Activated T-cell treated with anti-CD3 and anti-CD28 coated beads for 1 hour (primary cell): ENCODE measurements at places on chromosomes 11 and 22.

- DNase-seq = no peak
These were observed at the start of gene OR4X2 for GRCh38 chr11:48244804-48245203. TSS of gene OR4X2 (plus strand) at chr11:48245104. CDS start at chr11:48245104, 0 bp downstream.

GRCh38 chr11:108125096-108125495, 3.7 kb downstream of the ACAT1 start:
- no peak for DNase-seq

GRCh38 chr11:36702330-36703054, 104.5 kb upstream of the RAG2 start:
- no peak for DNase-seq

DNA sequence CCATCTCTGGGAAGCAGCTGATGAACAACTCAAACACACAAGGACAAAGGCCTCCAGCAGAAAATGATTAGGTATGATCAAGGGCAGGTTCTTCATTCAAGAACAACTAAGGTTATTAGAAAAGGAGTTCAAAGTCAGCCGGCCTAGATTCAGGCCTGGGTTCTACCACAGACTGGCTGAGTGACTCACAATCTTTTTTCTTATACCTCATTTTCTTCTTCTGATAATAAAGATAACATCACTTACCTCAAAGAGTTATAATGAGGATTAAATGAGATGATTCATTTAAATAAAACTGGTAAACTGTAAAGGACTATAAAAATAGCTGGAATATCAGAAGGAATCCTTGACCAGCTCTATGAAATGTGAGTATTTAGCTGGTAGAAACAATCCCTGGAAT, 49.3 kb upstream of the PPP2R1B start:
- DNase-seq = no peak

DNA sequence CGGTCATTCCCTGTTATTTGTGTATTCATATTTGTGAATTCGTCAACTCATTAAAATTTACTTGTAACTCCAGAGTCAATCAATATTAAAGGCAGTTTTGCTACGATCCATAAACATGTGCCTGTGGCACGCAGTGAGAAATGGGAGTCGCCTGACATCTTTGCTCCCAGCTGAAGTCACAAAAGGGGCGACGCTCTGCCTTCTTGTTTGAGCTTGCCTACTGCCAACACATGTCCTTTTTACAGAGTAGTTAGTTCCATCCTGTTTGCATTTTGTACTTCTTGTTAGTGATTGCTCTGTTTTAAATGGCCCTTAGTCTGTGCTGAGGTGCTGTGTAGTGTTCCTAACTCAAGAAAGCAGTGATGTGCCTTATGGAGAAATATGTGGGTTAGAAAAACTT, 305.3 kb downstream of the ETS1 start:
- DNase-seq = no peak

DNA sequence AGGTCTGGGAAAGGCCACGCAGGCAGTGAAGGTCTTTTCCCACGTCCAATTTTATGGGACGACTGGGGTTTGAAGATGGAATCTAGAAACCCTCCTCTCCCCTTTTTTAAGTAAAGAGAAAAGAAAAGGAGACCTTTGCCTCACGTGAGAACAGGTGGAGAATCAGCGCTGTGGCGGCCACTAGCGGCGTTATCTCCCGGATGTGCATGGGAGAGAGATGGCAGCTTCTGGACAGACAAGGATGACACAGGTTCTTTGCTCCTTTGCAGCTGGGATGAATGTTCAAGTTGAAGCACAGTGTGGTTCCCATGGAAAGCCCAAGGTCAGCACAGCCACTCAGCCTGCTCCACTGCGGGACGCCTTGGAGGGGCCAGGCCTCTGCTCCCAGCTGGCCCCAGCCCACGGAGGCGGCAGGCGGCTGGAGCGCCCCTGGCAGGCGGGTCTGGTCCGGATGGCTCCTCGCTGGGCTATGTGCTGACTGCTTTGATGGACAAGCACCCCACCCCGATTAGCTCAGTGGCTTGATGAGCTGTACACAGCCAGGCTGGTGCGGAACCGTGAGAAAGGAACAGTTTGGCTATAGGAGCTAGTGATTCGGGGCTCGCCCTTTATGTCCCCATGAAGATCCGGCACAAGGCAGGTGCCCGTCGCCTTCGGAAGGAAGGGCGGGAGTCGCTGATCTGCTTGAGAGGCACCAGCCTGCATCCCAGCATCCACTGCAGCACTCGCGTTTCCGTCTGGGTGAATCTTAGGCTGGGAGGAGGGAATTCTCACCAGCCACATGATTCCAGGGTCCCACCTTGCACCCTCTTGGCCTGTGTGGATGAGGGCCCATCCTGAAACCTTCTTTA, 14.5 kb upstream of the BID start:
- DNase-seq = no peak

- DNase-seq = no peak
These were observed 44.7 kb upstream of the SEPTIN5 start for GRCh38 chr22:19669570-19669969.

- DNase-seq = no peak
These were observed 112.4 kb downstream of the LDLRAD3 start for GRCh38 chr11:36056160-36056751.

DNA sequence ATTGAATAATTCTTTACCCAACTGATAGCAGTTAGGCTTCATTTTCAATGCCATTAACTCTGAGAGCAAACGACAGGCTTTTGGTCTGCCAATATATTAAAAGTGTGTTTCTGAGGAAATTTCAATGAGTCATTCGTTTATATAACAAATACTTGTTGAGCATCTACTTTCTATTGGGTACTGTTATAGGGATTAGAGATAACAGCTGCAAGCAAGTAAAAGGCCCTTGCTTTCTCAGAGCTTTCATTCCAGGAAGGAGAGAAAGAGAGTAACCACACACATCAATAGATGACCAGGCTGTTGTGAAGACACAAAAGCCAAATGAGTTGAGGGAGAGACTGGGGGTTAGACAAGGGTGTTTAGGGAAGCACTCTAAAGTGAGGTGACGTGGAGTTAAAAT, 35.7 kb downstream of the CD44 start:
- DNase-seq = no peak

DNA sequence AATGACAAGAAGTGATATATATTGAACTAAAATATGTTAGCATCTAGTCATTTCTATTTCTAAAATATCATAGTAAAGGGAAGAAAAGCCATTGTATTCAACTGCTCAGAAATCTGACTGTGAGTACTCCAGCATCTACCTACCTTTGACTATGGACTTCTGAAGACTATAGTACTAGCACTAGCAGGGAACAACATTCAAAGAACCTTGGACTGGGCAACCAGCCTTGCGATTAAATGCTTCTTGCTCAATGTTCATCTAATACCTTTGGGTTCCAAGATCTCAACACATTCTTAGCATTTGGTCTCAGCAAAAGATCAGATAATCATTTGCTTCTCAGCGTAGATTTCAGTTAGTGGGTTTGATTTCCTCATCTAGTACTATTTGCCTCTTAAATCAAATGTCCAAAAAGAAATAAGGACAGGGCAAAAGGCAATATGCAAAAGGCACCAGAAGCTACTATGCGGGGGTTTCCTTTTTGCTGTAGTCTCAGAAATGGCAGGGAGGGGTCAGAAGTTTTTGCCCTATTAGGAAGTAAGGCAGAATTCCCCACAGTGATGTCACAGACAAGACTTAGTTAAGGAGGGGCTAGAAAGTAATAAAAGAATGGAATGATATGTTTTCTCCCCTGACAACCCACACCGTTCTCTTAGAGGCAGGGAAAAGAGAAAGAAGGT, 80.6 kb downstream of the GAB2 start:
- no peak for DNase-seq

GRCh38 chr11:109978895-109979294, 114.3 kb upstream of the ZC3H12C start:
- no peak for DNase-seq

- peak; percentile 52 for DNase-seq
These were observed at the start of gene TYMP for GRCh38 chr22:50529897-50530579. TSS of gene TYMP (minus strand) at chr22:50530012. CDS start at chr22:50529709, 303 bp downstream.

GRCh38 chr22:39655004-39655579, 84.5 kb downstream of the CACNA1I start:
- DNase-seq = no peak

DNA sequence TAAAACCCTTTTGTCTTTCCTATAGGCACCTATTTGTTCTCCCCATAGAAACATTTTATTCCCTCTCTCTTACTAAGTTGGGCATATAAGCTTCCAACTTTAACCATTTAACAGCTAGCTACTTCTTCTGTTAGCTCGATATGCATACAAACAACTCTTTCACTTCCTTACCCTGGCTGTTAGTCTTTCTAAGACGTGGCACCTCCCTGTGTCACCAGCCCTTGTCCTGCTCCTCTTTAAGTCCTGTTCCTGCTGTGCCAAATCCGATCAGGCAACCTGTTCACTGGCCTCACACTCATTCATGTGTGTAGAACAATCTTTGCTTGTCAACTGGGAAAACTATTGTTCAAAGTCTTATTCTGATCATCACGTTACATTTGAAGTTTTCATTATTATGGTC, 1376.1 kb upstream of the TENM4 start:
- no peak for DNase-seq

- no peak for DNase-seq
These were observed 13.0 kb downstream of the GUCD1 start for GRCh38 chr22:24541681-24542515.

- peak; percentile 54 for DNase-seq
These were observed 468 bp downstream of the PATL1 start for GRCh38 chr11:59668188-59668949.

DNA sequence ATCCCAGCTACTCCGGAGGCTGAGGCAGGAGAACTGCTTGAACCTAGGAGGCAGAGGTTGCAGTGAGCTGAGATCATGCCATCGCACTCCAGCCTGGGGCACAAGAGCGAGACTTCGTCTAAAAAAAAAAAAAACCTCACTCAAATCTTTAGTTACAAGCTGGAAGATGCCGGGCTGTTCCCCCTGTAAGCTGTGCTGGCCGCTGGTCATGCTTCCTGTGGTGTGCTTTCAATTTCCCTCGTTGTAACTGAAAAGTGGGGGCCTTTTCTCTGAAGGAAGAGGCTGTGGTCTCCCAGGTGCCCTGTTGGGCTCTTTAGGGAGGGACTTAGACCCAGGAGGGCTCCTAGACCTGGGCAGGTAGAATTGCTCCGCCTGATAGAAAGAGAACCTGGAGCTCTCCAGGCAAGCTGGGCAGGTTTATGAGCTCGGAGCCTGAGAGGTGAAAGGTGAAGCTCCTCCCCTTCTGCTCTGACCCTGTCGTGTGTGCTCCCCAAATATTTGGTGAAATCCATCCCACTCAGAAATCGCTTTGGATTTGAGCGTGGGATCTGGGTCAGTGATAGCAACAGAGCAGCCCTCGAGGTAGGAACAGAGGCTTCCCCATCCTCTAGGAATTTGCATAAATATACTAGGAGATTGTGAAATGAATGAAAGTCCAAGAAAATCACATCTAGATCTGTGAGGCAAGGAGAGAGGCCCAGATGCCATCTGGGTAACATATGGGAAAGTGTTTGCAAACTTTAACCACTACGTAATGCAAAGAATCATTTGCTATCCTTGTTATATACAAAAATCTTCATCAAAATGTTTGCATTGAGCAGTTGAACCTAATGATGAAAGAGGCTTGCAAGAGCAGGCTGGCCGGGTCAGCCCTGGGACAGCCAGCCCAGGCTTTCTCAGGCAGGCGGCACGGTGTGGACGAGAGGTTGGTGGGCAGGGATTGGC, 154.3 kb downstream of the FBXO7 start:
- DNase-seq = no peak

DNA sequence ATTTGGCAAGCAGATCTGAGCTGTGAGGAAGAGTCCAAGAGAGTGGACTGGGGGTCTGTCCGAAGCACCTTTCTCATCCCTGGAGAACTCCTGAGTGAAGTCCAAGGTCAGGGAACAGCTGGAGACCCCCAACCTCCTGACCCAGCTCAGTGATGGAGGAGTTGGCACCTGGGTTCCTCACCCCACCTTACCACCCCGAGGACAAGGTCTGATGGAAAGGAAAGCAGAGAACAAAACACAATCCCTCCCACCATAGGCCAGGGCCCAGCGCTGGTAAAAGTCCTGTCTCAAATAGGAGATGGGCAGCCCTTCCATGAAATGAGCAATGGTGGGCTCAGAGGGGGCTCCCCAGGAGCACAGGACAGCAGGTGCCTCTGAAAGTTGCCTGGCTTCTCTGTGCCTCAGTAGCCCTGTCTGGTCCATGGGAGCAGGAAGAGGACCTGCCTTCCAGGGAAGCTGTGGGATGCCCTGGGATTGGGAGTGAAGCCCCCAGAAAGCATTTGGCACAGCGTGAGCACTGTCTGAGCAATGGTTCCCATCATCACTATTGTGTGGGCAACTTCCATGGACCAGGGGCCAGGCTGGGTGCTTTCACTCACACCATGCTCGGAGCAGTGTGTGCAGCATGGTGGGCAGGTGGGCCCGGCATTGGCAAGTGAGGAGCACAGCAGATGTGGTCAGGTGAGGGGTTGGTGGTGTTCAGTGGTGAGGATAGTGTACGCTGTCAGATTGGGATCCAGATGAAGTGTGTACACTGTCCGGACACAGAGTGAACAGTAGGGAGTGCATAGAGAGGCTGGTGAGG, 7.5 kb downstream of the TRIM29 start:
- no peak for DNase-seq

- no peak for DNase-seq
These were observed 35.3 kb upstream of the FZD4 start for GRCh38 chr11:86990515-86990914.

- DNase-seq = no peak
These were observed 67.3 kb downstream of the LRRC32 start for GRCh38 chr11:76603202-76603601.

DNA sequence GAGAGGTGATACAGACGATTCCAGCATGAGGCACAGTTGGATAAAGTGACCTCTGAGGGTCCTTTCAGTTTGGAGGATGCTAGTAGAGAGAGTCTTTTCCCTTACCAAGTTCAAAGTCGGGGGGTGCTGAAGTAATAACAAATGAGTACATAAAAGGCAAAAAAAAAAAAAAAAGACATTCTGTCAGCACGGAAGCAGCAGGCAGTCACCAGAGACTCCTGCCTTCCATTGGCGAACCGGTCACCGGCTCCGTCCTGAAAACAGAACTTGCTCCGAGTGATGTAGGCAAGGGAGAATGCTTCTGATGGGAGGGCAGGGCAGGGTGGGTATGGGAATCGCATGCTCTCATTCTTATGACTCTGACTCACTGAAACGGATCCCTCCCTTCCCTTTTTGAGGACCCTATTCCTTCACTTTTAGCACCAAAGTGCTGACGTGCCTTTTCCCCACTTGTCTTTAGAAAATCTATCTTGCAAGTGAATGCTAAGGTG, 65.9 kb downstream of the PRR5L start:
- no peak for DNase-seq

GRCh38 chr11:129815596-129816461, at the start of gene TMEM45B:
TSS of gene TMEM45B (plus strand) at chr11:129815848. CDS start at chr11:129852483, 36,635 bp downstream.
- no peak for DNase-seq

- no peak for DNase-seq
These were observed 68.4 kb upstream of the TTLL12 start for GRCh38 chr22:43255299-43255698.

GRCh38 chr11:124605719-124606118, 5.5 kb upstream of the PANX3 start:
- no peak for DNase-seq

GRCh38 chr22:19761725-19762567, 1.4 kb downstream of the TBX1 start:
- DNase-seq = no peak

- no peak for DNase-seq
These were observed 3.2 kb upstream of the ETS1 start for GRCh38 chr11:128590587-128590986.

- no peak for DNase-seq
These were observed 19.0 kb downstream of the PSMD13 start for GRCh38 chr11:255816-256215.
